NCI-H1105 treated with DMSO at 0.1 percent for 48 hours (cell line): ENCODE measurements at places on chromosomes 7 and 10.

GRCh38 chr7:153190452-153190851 lies 430.9 kb downstream of the ACTR3B start:
- no peak for DNase-seq

DNA sequence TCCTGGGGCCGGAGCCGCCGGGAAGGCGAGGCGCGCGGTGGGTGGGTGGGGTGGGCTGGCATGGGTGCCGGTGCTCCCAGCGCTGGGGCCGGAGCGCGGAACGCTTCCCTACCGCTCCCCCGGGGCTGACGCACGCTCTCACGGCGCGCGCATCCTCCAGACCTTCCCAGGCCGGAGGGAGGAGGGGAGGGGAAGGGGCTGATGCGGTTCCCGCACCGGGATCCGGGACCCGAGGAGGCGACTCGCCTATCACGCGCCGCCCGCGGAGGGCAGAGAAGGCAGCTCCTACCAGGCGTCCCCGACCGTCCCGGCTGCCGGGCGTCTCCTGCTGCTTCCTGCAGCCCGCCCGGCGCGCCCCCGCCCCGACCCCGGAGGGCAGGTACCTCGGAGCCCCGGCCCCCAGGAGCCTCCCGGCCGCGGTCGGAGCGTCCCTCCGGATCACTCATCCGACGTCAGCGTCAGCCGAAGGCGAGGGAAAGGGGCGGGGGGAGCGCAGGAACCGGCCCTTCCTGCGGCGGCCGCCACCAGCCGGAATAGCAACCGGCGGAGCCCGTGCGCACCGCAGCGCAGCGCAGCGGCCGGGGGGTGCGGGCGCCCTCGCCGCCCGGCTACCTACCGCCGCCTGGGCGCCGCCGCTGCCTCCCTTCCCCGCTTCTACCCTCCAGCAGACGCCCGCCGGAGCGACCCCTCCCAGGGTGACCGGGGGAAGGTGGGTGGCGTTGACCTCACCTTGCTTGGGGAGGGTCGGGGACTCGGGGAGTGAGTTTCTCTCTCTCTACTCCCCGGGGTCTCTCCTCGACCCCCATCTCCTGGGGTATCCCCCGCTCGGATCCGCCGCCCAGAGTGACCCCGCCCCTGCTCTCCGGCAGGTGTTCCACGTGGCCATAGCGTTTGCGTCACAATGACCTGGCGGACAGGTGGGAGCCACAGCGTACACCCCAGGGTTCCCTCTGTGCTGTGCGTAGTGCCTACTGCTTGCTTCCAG lies at the start of gene ICA1:
ICA1 (minus strand) TSS at position 457 of the 985 bp plus-strand sequence. CDS start 26,241 bp downstream, outside the sequence.
- peak; percentile 84 for DNase-seq

GRCh38 chr7:956031-956430 lies 1.6 kb upstream of the ADAP1 start:
- DNase-seq: no peak

GRCh38 chr7:46939558-46939957 lies 642.4 kb downstream of the TNS3 start:
- no peak for DNase-seq

GRCh38 chr7:41205600-41205999 lies 497.3 kb downstream of the INHBA start:
- no peak for DNase-seq

- no peak for DNase-seq
These were observed 37.6 kb downstream of the TMEM168 start for GRCh38 chr7:112752576-112752975.
